Left renal pelvis (tissue), 4 donors: ENCODE measurements at places on chromosomes 3 and 15. TPM values are rescaled to one million over a fixed set of nuclear protein-coding genes. Genes with fewer than 3 reads are reported as not detected.

DNA sequence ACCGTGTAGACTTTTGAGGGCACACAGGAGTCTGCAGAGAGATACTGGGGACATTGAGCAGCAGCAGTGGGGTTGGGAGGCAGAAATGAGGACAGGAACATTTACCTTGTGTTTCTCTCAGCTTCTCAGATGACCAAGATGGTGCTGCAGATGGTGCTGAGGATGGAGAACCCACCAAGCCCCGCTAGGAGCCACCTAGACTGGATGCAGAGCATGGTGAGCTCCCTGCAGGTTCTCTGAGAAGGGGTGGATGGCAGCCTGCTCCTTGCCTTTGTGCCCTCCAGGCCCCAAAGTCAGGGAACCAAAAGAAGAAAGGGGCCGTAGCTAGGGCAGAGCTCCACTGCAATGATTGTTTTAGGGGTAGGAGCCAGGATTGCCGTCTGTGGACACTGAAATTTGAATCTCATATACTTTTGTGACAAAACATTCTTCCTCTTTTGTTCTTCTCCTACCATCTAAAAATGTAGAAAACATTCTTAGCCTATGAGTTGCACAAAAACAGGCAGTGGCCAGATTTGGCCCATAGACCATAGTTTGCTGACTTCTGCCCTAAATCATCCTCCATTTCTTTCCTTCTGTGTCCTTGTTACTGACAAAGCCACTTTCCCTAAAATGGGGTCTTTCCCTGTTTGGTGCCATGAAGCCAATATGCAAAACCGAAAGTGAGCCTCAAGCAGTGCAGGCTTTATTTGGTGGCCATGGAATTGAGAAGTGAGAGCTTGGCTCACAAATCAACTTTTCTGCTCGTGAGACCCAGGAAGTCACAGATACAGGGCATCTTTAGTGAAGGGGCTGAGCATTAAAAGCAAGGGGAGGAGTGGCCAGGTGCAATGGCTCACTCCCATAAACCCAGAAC is 11.9 kb upstream of the MUC20 start:
- DNase-seq: no peak

GRCh38 chr15:34065261-34065660 is 26.3 kb upstream of the AVEN start:
- no peak for DNase-seq

The ACKR4 gene
- 1.6 TPM for polyA plus RNA-seq

DNA sequence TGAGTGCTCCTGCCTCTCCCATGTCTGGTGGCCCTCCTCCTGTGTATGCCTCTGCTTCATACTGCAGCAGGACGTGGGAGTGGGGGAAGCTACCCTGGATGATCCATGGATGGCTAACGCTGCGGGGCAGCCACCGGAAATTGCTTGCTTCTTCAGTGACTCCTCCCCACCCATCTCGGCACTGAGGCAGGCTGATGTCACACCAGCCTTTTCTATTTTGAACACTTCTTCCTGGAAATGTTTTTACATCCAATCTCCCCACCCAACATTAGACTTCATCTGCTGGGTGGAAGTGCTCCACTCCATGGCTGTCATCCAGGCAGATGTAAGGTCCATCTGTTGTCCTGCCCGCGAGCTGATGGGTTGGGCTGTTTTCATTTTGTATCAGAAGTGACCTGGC is 58.9 kb upstream of the MUC13 start:
- DNase-seq: no peak

GRCh38 chr3:112351036-112351435 is 18.1 kb downstream of the CD200 start:
- no peak for DNase-seq

The NRROS gene
- polyA plus RNA-seq: 2.8 TPM

GRCh38 chr3:138009476-138010272 is at the start of gene CLDN18:
CLDN18 (plus strand) TSS chr3:138010165; CDS start chr3:138010226, 61 bp downstream.
- no peak for DNase-seq

The LRRC2 gene
- 1.9 TPM for polyA plus RNA-seq

The ARPP19 gene
- 106 TPM for polyA plus RNA-seq

- DNase-seq: peak; percentile 29
Observed at GRCh38 chr15:98727115-98728040, 79.0 kb downstream of the IGF1R start.

DNA sequence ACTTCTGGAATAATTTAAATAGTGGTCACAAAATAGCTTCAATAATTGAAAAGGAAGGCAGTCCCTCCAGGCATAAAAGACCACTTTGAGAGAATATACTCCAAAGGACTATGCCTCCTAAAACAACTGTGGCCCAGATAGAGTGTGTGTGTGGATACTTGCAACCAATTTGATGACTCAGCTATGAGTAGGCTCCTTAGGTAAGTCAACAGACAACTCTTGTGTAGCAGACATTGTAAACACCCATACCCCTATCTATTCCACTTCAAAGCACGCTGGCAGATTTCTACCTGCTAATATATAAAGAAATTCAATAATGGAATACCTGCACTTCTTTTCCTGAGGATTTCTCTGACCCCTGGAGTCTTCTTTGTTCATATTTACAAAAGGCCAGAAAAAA is 254.5 kb downstream of the NEK10 start:
- no peak for DNase-seq

- no peak for DNase-seq
Observed at GRCh38 chr3:188007897-188008296, 146.1 kb upstream of the LPP start.

The ELP6 gene
- 33.3 TPM for polyA plus RNA-seq

GRCh38 chr15:86654501-86654900 is 574.8 kb downstream of the AGBL1 start:
- no peak for DNase-seq

DNA sequence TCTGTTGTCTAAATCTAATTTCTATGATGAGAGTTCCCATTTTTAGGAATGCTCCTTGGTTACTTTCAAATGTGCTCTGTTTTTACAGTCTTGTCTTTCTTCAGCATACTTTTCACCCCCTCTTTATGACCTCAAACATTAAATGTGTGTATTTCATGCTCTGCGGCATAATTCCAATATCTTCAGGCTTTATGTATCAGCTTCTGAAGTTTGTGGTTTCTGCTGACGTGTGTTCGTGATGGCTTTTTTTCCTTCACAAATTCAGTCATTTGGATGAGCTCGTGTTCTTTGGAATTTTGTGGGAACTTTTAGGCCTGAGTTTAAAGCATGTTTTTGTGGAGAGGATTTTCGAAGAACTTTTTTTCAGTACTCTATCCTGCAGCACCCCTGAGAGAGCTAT is 97.7 kb upstream of the CHRNA7 start:
- DNase-seq: no peak
